Astrocyte of the hippocampus (primary cell): ENCODE measurements at places on chromosomes 6 and 20.

GRCh38 chr6:88124925-88125557 is 41.1 kb downstream of the CNR1 start:
- no peak for DNase-seq

- DNase-seq: peak; percentile 99
These were observed at the start of gene EPHA7 for GRCh38 chr6:93419304-93420162. TSS of gene EPHA7 (minus strand) at chr6:93419559. CDS start at chr6:93419341, 218 bp downstream.

GRCh38 chr20:18532626-18533025 is 24.9 kb downstream of the SEC23B start:
- no peak for DNase-seq

DNA sequence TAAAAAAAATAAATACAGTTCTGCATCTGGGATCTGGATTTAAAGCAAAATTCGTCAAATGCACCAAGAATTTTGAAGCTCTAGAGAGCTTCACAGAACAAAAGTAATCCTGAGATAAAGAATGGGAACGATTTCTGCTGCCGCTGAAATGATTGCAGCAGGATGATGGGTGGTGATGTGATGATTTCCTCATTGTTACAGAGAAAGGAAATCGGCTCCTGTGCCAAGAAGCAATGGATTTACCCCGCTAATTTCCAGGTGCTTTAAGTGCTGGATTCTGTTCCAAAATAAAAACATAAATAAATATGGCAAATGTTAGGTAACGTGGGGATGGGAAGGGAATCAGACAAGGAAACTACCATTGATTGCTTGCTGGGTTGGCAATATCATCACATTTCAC is 1067.9 kb upstream of the MAP3K7 start:
- DNase-seq: no peak

GRCh38 chr20:32301719-32302506 is 24.5 kb downstream of the KIF3B start:
- DNase-seq: no peak

GRCh38 chr6:15033850-15034203 is 212.0 kb upstream of the JARID2 start:
- DNase-seq: no peak

- DNase-seq: no peak
These were observed 99.0 kb downstream of the TMEM242 start for GRCh38 chr6:157224178-157224950.

- no peak for DNase-seq
These were observed 232.3 kb downstream of the QKI start for GRCh38 chr6:163646866-163647265.

- no peak for DNase-seq
These were observed 109.5 kb downstream of the MEI4 start for GRCh38 chr6:77762386-77762785.

- DNase-seq: no peak
These were observed 7.4 kb upstream of the PNRC1 start for GRCh38 chr6:89073014-89073620.

DNA sequence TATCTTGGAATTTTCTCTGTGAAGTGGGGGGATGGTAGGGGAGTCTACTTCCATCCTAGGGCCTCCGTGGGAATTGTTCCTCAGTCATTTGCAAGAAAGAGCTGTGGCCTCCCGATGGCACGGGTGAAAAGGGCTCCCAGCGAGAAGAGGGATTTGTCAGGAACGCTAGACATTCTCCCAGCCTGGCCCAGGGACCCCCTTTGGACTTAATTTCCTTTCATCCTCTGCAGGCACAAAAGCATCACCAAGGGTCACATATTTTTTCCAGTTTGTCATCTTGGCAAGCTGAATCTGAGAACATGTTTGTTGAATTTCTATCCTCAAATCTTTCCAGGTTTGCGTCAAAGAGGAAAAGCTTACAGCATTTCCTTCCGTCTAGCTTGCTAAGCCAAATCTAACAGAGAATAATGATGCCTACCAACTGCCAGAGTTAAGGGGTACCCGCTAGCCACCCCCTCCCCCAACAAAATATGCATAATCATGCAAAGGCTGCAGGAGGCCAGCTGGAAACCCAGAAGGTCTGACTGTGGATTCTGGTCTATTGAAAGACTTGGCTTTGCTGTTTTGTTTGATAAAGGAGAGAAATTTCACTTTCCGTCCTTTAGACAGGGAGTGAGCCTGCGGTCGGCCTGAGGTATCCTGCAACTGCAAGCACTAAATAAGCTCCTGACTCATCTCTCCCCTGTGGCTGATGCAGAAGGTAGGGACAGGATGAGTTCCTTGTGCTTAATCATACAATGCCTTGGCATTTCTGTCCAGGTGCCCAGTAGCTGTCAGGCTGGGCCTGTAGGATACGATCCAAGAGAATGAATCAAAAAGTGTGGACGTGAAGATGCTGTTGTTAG is 23.1 kb downstream of the PSMG4 start:
- peak; percentile 92 for DNase-seq

DNA sequence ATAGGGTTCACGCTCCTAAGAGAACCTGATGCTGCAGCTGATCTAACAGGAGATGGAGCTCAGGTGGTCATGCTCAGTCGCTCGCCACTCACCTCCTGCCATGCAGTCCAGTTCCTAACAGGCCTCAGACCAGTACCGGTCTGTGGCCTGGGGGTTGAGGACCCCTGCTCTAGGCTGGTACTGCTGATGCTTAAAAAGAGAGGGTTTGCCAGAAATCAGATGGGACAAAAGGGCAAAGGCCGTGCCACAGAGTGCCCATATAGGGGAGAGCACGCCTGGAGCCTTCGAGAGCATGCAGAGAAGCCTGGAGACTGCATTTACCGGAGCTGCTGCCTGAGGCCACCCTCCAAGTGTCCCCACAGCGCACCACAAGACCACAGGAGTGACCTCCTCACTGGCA is 75.5 kb downstream of the PTPN1 start:
- DNase-seq: no peak

GRCh38 chr20:56928007-56928406 is 298.9 kb downstream of the TFAP2C start:
- no peak for DNase-seq

GRCh38 chr6:169158691-169159090 is 95.0 kb downstream of the THBS2 start:
- no peak for DNase-seq

DNA sequence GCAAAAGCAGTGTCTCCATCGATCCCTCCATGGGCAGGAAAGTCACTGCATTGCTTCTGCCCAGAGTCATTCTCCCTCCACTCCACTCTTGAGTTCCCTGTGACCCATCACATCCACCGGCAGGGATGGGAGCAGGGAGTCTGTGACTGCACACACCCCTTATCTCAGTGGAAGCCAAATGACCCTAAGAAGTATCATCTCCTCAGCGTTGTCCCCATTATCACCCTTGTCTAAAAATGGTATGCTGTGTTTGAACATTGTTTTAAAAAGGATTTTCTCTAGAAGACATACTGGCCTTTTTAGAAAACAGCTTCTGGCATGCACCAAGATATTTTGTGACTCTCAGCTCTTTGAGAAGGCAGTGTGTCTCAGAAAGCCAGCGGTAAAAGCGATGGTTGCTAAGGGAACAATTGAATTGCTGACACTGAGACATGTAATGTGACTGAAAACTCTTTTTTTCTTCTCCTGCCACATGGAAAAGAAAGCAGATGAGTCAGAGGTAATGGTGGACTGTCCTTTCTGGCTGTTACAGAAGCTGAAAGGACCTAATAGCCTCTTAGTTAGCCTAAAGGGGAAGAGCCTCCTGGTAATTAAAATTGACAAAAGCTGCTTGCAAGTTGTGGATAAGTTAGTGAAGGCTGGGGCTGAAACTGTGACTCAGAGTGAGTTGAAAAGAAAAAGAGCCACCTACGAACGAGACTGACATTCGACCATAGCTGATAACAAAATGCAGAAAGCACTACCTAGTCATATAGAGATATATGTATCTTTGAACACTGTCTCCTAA is 120.5 kb downstream of the MAP3K7 start:
- DNase-seq: peak; percentile 73

DNA sequence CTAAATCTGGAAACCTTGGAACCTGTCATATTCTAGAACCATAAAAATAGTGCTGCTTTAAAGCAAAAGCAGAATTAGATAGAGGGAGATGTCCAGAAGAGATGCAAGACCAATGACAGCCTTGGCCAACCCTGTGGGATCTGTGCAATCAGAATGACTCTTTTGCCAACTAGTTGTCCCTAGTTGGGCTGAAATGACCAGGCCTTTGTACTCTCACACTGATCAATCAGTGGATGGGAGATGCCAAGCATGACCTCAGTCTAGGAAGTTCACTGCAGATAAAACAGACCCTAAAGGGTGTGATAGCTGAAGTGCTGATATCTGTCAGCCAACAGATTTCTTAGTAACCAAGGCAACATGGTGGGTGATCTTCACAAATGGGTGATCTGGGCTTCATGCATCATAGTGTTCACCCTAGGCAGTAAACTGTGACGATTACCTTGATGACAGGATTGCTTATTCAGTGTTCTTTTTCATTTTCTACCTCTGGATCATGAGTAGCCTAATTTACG is 52.1 kb downstream of the BCKDHB start:
- DNase-seq: no peak

- DNase-seq: no peak
These were observed 113.2 kb downstream of the PRDM1 start for GRCh38 chr6:106199331-106199730.

- no peak for DNase-seq
These were observed 92.1 kb upstream of the SPTLC3 start for GRCh38 chr20:12916699-12917098.

DNA sequence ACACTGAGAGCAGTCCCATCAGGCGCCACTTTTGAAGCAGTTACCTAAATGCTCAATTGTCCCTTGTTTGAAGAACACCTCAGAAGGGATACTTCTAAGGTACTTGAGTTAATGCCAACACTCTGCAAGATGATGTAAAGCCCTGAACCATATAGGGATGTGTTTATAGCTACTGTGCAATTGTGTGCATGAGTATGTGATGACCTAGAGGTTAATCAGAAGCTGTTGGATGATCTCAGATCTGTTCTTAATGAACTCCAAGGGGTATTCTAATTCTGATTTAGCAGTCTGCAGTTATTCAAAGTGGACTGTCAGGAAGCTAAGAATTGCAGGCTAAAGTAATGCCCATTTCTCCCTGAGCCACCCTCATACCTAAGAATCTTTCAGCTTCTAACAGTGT is 158.3 kb downstream of the TMEM242 start:
- DNase-seq: no peak

DNA sequence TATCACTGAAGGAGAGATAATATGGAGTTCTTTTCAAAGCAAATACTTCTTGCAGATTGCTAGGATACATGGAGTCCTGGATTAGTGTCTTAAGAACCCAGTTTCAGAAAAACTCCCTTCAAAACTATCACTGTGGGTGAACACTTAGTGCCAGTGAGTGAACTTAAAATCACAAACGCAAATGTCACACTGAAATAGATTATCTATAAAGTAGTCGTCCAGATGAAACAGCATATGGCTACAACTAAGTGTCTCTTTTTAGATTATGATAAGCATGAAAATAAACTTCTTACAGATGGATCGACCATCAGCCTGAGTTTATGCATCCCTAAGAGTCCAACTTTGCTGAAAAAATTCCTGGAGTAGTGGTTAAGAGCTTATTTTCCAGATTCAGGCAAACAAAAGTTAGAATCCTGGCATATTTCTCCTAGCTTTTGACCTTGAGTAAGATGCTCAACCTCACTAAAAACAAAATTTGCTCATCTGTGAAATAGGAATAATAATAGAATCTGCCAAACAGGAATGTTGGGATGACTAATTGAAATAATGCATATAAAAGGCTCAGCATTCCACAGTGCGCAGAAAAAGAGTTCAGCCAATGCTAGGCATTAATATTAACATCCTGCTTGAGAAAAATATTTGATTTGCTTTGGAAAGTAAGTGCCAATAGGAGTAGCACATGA is 70.4 kb downstream of the DOK5 start:
- DNase-seq: peak; percentile 67

DNA sequence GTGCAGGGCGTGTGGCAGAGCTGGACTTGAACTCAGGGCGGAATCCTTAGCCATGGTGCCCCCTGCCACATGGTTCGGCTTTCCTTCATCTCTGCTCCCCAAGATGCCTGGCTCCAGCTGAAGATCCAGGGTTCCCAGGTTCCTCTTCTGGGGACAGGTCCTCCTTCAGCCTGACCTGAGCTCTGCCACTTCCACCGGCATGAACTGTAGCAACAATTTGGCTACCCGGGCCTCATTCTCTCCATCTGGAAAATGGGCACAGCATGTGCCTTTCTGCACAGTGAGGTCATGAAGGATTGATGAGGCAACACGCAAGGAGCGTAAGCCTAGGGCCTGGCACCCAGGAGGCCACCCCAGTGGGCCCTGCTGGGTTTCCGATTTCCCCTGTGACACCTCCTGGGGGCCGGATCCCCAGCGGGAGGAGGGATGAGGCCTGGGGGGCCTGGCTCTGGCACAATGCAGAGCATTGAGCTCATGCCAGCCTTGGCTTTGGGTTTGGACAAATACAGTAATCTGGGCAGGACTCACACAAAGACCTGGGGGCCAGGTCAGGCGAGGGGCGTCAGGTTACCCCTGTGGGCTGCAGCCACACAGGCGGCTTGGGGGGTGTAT is 74.0 kb downstream of the CEBPB start:
- DNase-seq: no peak

- no peak for DNase-seq
These were observed 127.4 kb upstream of the AFDN start for GRCh38 chr6:167699141-167699931.

DNA sequence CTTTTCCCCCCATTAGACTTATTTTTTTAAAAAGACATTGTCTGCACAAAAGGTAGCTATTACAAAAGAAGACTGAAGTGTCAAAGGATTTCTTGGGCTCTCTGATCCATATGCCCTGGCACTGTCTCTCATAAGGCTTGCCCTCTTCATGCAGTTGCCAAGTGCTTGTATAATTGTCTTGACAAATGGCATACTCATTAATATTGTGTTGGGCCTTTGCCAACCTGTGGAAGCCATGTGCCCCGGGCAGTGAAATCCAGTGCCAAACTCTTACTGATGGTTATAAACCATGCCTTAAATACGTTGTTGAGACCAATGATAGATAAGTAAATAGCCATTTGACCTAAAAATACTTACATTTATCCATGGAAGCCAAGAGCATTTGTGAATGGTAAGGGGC is 98.1 kb downstream of the FARS2 start:
- DNase-seq: no peak

DNA sequence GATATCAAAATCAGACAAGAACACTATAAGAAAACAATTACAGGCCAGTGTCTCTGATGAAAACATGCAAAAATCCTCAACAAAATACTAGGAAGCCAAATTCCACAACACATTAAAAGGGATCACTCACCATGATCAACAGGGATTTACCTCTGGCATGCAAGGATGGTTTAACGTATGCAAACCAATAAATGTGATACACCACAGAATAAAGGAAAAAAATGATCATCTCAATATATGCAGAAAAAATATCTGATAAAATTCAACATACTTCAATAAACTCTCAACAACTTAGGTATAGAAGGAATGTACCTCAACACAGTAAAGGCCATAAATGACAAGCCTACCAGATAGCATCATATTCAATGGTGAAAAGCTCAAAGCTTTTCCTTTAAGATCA is 66.6 kb downstream of the SHPRH start:
- no peak for DNase-seq

DNA sequence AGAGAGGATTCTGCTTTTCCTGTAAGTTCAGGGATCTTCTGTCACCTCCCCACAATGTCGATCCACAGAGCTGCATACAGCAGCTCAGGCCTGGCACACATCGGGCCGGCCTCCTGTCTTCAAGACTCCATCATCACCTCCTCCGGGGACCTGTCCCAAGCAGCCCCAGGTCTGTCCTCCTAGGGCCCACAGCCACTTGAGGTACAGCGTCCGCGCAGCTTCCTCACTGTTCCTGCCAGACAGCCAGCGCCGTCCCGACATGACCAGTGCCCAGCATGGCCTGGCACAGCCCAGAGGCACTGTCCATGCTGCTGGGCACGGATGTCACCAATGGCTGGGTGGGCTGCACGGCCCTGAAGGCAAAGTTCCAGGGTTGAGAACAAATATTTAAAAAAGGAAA is 101.6 kb downstream of the DLL1 start:
- no peak for DNase-seq
